Kidney (tissue), 22 donors: ENCODE measurements at places on chromosomes 2 and 18.

- DNase-seq = no peak
Measured at GRCh38 chr2:18282026-18282425, 278.4 kb downstream of the RDH14 start.

DNA sequence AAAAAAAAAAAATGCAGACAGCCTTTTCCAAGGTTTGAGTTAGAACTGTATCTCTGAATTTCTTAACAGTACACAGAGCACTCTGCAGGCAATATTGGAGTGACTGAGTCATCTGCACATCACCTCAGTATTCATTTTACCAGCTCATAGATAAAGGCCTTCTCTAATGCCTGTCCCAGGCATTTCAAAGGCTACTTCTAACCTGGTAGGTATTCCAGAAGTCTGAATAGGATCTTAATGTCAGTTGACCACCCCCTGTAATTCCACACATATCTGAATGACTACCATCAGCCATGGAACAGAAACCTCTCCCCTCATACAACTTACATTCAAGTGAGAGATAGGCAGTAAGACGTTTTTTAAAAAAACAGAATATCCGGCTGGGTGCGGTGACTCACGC lies 9.0 kb downstream of the METTL21A start:
- DNase-seq = no peak

DNA sequence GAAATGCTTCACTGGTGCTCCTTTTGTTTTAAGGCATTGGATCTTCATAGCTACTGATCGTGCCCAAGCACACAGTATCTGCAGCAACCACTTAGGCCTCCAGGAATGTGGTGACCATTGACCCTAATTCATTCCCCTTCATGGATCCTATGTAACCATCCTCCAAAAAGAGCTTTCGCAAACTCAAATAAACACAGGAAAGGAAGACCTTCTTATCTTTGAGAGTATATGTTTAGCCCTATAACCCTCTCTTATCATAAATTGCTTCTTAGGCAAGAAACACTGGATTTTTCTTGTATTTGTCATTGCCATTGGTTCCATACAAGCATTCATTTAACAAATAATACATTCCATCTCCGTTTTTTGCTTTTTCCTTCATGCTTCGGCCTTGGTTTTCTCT lies 4.1 kb upstream of the TTR start:
- no peak for DNase-seq

DNA sequence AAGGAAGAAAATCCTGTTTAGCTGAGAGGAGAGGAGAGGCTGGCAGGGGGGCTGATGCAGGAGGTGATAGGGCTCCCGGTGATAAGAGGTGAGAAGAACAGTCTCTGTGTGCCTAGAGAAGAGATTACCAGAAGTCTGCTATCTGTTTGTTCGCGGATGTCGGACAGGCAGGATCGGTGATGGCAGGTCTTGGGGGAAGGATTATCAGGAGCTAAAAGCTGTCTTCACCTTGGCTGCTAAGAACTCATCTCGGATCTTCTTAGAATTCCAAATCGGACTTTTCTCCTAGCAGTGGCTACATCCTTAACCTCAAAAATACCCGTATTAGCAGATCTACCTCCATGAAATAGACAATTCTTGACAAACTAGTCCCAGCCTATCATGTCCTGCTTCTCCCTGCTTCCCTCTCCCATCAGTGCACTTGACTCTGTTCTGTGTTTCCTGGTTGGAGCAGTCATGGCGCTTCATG lies 282.1 kb upstream of the TRIB2 start:
- DNase-seq = no peak
